Foreskin melanocyte (primary cell): ENCODE measurements at places on chromosomes 16 and 17.
A peak's percentile ranks its signal among the peaks of the same experiment; 100 is the strongest.

DNA sequence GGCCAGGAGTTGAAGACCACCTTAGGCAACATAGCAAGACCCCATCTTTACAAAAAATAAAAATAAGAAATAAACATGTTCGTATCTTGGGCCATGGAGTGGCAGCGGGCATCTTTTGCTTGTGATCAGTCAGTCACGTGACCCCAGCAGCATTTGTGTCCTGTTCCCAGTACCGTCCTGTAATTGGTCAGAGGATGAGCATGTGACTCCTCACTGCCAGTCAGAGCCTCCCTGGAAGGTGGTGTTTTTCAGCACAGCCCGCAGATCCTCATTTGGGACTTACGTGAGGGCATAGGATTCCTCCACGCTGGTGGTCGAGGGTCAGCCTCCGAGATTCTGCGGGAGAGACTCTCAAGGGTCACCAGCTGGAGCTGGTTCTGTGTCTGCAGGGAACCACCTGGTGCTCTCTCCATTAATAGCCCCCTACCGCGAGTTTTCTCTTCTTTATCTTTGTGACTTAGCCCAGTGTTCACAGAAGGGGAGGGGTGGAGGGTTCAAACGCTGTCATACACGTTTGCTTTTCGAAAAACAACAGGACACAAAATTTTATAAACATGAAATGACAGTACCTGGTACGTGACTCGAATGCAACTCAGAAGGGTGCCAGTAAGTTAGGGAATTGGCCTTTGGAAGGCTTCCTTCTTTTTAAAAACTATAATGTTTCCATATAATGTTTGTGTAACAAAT is 17.2 kb downstream of the MRC2 start:
- DNase-seq = no peak

DNA sequence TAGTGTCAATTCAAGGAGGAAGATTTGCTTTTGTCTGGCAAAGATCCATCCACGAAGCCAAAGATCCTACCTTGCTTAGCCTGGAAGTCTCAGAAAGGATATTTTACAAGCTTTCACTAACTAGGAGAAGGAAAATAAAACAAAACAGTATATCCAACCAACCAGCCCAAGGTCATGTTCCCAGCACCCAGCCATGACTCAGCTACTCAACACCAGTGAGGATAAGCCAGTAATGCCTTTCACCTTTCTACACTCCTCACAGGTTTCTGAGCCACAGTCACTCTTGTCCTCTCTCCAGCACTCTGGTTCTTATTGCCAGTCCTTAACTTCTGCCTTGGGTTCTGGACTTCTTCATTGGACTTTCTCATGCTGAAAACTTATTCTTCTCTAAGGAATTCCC is 116.2 kb downstream of the CDH11 start:
- DNase-seq = no peak

GRCh38 chr16:86826941-86827340 is 248.6 kb downstream of the FOXL1 start:
- no peak for DNase-seq

DNA sequence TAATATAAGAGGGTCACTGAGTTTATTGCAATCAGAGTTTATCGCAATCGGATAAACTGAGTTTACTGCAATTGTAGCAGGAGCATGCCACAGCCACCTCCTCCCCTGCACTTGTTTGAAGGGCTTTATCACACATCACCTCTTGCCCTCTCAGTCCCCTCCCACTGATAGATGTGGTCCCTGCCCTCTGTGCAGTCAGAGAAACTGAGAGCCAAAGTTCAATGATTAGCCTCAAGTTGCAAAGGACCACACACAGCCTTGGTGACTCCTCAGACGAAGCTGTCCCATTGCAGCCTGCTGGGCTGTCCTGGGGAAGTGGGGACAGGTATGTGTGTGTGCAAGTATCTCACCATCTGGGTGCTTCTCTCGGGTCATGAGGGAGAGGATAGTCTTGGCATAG is 13.6 kb downstream of the ACLY start:
- DNase-seq = no peak

- no peak for DNase-seq
Observed at GRCh38 chr16:48734220-48734619, 124.2 kb upstream of the N4BP1 start.

GRCh38 chr17:62807812-62808575 is at the start of gene MARCHF10:
Gene MARCHF10, minus strand, starts transcription at chr17:62808314. Its CDS starts 6,579 bp downstream, at chr17:62801735.
- no peak for DNase-seq

DNA sequence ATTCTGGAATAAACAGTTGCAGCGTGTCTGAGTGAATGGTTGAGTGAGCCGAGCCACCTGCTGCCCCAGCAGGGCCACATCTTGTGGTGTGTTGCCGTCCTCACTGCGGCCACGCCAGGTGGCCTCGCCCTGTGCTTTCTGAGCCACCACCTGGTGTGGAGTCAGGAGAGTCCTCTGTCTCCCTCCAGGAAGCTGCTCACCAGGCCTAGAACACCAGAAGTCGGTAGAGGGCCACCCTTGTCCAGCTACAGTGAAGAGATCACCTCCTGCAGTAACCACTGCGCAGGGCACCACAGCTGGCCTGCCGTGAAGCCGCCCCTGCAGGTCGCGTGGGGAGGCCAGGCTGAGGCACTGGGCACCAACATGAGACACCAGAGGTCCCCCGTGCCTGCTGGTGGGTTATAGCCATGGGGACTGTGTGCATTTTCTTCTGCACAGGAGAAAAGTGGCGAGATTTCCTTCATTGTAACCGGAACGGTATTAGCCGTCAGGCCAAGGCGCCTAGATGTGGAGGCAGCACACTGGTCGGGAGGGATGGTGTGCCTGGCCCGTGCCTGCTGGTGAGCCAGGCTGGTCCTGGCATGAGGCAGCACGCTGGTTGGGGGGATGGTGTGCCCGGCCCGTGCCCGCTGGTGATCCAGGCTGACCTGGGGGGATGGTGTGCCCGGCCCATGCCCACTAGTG is 28.9 kb upstream of the FOXK2 start:
- no peak for DNase-seq

- peak; percentile 70 for DNase-seq
Observed at GRCh38 chr16:660459-661183, 7.3 kb upstream of the RHOT2 start.

GRCh38 chr17:62162898-62163297 is 97.8 kb upstream of the MED13 start:
- no peak for DNase-seq

- no peak for DNase-seq
Observed at GRCh38 chr16:62933929-62934328, 897.7 kb upstream of the CDH8 start.

DNA sequence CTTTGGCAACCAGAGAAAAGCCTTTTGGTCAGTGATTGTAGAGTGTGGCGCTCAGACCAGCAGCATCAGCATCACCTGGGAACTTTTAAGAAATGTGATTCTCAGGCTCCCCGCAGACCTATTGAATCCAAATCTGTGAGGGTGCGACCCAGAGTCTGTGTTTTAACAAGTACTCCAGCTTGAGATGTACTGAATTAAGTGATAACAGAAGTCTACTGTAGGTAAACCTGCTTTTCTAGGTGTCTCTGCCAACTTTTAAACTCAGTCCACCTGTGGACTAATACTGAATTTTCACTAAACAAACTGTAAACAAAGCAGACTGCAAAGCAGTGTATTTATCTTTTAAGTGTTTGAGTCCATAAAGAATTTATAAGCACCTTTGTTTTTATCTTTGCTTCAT is 43.6 kb downstream of the NUP93 start:
- DNase-seq = no peak

DNA sequence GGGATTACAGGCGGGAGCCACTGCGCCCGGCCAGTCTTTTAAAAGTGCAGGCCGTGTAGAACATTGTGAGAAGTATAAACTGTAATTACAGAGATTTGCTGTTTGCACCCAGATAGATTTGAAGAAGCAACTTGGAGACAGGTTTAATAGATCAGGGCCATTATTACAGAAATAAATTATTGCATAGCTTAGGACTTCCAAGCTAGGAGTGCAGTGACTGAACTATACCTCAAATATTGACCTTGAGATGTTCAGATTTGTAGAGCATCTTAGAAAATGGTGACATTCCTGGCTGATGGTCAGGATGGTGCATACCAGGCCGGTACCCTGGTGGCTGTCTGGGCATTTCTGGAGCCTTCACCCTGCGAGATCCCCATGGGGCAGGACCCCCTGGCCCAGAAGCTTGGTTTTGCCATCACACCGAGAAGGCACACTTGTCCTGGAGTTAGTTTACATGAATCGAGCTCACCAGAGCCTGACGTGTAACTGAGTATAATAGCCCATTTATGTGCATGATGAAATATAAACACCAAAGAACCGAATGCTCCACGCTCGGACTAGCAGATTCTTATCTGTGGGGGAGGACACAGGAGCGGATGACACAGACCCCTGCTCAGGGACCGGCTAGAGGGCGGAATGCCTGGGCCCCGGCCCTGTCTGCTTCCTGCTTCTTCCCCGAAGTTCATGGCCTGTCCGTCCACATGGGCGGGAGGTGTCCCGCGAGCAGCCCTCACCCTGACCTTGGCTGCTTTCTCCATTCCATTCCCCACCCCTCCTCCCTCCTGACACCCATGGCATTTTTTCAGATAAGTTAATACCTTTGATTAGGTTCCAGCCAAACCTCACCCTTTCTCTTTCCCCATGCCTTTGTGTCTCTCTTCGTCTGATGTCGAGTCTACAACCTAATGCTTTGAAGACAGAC is 32.1 kb downstream of the CCDC40 start:
- no peak for DNase-seq

DNA sequence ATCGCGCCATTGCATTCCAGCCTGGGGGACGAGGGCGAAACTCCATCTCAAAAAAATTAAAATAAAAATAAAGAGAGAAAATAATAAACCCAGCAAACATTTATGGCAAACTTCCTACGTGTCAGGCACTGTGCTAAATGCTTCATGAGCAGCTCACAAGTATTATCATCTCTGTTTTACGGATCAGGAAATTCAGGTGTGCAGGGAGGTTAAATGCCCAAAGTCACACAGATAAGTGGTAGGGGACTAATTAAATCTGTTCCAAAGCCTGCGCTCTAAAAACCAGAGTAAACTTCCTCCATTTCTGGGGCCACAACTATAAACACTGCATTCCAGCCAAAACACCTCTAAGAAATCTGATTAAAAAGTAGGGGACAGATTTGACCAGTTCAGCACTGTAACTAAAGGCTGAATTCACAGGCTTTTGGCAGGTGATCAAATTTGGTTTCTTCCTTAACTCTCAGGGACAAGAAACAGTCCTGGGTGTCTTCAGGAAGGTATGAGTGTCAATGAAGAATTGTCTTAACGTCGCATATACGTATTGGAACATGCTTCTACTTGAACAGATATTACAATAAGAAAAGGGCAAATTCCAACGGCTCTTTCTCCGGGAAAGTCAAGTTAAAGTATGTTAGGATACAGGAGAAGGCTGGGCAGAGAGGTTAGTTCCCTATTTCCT is 996 bp downstream of the STRADA start:
- no peak for DNase-seq

- DNase-seq = no peak
Observed at GRCh38 chr17:81295676-81296381, 722 bp upstream of the SLC38A10 start.

- no peak for DNase-seq
Observed at GRCh38 chr17:72169823-72170222, 49.0 kb downstream of the SOX9 start.

- DNase-seq = no peak
Observed at GRCh38 chr16:72569677-72570076, 397.7 kb upstream of the PMFBP1 start.

DNA sequence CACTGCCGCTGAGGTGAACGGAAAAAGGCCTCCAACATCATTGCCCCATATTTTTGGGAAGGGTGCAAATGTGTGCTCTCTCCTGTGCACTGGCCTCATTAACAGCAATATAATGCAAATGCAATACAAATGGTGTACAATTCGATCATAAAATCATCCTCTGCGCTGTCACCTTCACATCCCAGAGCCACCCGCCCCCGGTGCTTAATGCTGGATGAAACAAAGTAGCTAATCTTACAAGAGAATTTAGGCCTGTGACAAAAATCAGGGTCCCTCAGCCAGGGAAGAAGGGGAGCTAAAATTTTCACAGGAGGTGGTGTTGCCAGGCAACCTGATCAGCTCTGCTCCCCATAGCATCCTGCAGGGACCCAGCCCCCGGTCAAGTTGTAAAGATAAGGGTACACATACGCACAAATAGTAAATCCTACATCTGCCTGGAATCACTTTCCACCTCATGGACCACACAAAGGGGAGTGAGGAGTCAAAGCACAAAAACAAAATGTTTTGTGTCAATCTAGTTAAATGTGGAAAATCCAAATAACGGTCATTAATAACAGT is 3.0 kb downstream of the TBC1D16 start:
- DNase-seq = no peak

DNA sequence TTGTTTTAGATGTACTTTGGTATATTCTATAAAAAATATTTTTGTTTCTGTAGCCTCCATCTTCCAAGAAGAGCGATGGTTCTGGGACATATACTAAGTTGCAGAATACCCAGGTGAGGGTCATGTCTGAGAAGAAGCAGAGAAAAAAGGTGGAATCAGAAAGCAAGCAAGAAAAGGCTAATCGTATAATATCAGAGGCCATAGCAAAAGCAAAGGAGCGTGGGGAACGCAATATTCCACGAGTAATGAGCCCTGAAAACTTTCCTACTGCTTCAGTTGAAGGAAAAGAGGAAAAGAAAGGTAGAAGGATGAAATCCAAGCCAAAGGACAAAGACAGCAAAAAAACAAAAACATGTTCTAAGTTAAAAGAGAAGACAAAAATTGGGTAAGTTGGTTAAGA is 154.6 kb downstream of the CHD9 start:
- DNase-seq = no peak

- DNase-seq = no peak
Observed at GRCh38 chr17:56914581-56915273, 878 bp upstream of the TRIM25 start.

GRCh38 chr16:84190731-84191388 is at the start of gene ADAD2:
Gene ADAD2, plus strand, starts transcription at chr16:84191157. Its CDS starts 74 bp downstream, at chr16:84191231.
- DNase-seq = no peak

DNA sequence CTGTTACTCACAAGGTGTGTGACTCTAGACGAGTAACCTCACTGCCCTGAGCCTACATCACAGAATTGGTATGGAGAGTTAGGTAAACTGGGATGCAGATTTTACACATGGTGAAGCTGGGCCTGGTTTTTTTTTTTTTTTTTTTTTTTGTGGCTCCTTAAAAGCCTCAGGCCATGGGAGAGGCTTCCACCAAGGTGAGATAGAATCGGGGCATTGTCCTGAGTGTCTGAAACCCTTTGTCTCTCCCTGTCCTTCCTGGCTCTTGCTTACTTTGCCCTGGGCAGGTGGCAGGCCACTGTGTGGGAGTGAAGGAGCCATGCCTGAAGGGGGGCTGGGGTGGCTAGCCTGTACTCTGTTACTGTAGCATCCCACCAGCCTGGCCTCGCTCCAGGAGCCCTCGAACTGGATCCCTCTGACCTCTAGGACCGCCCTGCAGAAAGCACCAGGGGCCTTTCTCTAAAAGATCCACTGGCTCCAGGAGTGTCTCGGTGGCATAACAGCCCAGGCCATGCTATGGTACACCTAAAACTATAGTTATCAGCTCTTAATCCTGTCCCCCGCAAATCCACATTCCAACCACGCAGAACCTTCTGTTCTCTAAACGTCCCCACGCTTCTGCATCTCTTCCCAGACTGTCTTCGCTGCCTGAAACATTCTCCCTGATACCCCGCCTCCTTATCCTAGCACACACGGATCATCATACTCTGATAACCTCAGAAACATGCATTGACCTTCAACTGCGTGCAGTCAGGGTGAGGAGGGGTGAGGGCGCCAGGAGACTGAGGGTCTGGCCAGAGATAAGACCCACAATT is 1.7 kb upstream of the SLC13A2 start:
- no peak for DNase-seq
